ENCODE measurements at places on chromosomes 11 and 22.

DNA sequence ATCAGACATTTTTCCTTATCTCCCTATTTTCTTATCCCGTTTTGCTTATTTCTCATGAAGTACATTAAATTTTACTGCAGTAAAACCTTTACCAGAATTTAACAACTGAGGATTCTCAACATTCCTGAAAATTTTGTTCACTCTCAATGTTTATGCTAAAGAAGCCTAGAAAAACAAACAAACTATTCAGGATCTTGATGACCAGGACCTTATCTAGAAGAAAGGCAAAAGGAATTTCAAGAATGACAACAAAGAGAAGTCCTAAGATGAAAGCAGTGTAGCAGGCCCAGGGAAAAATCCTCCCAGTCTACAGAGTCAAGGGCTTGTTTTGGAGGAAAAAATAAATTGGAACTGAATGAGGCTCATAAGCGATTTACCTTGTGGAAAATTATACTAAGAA, 283.3 kb upstream of the ARHGAP42 start:
- DNase-seq, result no peak

- DNase-seq, result no peak
These were observed 7.6 kb downstream of the SLC29A2 start for GRCh38 chr11:66363805-66364535.

DNA sequence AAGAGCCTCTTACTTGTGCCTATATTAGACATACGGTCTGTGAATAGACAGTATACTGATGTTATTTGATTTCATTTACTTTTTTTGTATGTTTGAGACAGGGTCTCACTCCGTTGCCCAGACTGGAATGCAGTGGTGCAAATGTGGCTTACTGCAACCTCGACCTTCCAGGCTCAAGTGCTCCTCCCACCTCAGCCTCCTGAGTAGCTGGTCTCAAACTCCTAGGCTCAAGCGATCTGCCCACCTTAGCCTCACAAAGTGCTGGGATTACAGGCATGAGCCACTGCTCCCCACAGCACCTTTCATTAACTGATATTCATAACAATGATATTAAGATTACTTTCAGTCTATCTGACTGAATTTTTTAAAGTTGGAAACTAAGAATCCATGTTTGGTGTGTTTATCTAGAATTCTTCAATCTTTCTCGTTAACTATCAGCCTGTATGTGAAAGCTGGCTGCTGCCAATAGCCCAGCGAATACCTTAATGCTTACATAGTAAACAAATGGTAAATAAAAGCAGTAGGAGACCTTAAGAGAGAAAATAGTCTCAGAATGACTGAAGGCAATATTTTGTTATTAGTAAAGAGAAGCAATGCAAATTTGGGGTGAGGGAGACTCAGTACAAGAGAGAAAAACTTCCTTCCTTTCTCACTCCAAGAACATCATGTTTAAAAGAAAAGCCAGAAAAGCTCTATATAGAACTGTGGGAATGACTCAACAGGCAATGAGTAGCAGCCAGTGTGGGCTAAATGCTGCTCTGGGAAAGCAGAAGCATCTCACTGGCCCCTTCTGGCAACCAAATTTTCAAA, 101.9 kb downstream of the MRTFA start:
- DNase-seq, result no peak

DNA sequence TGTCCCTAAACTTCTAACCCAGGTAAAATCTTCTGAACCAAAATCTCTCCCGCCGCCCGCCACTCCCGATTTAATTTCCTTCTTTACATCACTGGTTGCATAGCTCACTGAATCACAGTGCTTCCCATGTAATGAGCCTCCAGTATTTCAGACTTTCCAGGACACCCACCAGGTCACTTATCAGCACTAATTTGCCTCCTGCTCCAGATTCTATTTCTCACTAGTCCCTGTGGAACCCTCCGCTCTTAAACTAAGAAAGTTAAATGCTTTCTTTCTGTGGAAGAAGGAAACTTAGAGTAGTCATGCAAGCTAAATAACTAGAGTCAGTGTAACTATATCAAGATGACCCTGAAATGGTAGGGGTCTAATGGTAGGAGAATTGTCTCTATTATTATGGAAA, 106.6 kb upstream of the OPCML start:
- DNase-seq, result no peak

DNA sequence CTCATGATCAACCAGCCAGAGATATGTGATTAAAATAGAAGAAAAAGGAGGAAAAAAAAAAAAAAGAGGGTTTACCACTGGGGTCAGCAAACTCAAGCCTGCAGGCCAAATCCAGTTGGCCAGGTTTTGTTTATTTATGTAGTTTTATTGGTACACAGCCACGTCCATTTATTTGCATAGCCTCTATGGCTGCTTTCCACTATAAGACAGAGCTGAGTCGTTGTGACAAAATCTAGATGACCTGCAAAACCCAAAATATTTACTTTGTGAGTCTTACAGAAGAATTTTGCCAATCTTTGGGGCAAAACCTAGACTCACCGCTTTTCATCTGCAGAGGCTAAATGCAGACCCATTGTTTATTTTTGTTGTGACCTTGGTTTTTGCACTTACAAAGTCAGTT, 87.1 kb downstream of the TENM4 start:
- DNase-seq, result no peak

DNA sequence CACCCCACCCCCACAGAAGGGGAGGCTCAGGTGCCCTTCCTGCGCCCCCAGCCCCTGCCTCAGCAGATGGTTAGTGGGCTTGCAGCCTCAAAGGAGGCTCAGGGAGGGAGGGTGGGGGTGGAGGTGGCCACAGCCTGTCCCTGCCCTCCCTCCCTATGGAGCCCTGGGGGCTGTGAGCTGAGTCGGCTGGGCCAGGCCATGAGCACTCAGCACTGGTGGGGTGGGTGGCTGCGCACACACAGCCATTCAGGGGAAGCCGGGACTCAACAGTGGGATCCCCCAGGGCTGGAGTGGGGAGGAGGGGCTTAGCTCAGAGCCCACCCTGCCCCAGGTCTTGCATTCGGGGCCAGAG, 50.2 kb downstream of the FLRT1 start:
- DNase-seq, result no peak

- DNase-seq, result no peak
These were observed 1.8 kb upstream of the DDB2 start for GRCh38 chr11:47212938-47213337.

GRCh38 chr11:82775736-82776346, 42.2 kb upstream of the FAM181B start:
- no peak for DNase-seq

GRCh38 chr11:63682066-63683021, 1.0 kb downstream of the RTN3 start:
- DNase-seq, result no peak

- no peak for DNase-seq
These were observed 207.5 kb downstream of the TBC1D22A start for GRCh38 chr22:46969961-46970360.

DNA sequence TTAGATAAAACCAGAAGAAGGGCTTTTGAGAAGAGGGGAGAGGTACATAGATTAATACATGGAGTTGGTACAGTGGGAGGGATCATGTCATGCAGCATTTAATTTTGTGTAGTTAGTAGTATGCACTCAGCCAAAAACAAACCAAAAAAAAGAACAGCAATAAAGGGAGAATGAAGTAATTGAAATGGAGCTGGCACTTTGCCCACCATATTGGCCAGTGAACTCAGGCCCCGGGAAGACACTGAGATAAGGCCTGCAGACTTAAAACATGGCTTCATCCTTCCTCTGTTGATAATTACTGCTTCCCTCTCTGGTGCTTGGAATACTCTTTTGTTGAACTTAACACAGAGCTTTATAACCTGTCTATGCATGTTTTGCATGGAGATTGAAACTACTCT, 3.1 kb downstream of the PANX1 start:
- DNase-seq, result no peak

DNA sequence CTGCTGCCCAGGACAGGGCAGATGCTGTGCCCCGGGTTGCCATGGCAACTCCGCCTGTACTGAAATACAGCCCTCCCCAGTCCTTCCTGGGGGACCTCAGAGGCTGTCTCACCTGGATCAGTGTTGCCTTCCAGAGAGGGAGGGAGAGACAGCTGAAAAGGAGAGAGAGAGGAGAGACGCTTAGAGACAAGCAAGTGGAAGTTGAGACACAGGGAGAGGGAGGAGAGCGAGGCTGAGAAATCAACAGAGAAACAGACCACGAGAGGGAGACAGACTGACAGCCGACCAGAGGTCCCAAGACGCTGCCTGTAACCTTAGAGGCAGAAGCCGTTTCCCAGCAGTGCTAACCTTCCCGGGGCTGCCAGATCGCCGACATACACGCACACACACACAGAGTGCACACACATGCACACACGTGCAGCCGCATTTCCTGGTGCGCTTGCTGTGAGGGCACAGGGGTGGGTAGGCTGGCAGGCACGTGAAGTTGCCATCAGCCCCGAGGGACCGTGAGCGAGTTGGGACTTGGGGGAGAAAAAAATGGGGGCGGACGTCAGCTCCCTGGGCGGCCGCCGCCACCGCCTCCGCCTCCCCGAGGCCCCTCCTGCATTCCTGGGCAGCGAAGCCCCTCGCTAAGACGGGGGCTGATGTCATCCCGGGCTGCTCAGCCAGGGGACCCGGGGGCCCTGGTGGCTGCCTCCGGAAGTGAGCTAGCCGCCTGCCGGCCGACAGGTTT, 88.6 kb upstream of the CRYBB3 start:
- DNase-seq, result no peak

DNA sequence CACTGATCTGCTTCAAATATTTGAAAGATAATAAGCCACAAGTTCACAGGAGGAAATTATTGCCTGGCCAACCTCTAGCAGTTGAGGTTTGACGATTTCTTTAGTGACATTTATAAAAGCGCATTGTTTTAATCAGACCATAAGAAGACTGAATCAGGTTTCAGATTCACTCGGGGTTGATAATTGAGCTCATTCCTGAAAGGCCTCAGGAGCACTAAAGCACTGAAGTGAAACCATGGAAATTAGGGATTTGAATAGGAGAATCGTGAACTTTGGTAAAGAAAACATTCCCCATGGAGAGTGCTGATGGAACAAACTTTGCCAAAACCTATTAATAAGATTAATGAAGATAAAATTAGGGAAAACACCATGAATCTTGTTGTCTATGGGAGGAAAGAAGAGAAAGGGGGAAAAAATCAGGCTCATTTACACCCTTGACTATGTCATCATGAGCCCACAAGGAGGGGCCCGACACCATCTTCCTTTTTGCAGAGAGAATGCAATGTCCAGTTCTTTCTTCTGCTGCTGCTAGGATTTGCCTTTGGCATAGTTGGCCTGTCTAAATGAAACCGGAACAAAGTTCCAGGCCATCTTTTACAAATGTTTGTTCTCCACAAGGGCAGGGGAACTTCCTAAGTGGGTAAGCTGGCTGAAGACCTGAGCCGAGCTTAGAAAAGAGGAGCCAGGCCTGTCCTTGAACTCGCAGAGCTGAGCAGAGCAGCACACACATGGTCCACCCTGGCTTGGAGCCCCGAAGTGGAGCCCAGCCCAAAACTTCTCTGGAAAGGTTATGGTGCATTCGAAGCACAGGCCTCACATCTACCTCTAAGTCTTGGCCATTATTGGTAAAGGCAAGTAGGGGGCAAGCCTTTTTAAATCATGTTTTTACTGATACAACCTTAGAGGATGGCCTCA, 56.1 kb upstream of the EIF3M start:
- DNase-seq, result no peak

DNA sequence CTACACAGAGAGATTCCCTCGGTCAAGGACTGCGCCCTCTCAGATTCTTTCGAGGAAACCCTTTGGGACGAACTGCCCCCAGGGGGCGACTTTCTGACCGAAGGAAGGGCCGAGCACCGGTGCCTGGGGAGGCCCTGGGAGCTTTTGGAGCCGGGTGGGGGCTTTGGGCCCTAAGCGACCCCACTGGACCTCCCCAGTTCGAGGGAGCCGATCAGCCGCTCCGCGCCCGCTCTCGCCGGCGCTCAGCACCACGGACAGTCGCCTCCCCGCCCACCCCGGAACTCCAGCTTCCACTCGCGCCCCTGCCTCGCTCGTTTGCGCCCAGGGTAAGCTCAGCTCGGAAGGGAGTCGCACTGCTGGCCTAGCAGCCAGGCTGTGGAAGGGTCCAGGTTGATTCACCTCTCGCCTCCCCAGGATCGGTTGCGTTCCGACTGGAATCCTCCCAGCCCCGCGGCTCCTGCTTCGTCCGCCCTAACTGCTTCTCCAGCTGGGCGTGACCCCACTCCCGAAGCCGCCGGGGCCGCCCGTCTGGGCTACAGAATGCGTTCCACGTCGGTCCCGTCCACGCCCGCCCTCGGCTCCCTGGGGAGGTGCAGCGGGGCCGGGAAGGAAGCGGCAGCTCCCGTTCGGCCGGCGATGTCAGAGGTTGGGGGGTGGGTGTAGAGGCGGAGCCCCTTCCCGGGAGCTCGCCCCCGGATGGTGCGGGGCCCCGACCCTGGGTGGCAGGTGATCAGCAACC, 428 bp downstream of the SCN3B start:
- no peak for DNase-seq

DNA sequence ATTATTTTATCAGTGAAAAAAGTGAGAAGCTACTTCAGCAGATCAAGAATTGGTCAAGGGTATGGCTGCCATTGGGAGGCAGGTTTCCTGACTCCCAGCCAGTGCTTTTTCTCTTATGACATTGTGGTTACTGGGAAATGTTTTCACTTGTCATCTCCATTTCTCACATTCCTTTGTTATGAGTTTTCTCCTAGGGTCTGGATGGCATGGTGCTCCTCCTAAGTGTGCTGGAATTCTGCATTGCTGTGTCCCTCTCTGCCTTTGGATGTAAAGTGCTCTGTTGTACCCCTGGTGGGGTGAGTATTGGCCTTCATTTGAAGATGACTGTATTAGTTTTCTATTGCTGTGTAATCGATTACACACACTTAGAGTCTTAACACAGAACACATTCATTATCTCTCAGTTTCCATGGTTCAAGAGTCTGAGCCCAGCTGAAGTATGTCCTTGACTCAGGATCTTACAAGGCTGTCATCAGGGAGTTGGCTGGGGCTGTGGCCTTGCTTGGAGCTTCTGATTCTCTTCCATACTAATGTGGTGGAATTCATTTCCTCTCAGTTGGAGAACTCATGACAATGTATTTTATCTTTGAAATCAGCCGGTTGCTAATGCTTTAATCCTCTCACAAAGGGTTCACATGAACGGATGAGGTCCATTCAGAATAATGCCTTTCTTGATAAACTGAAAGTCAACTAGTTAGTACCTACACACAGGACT, 21.0 kb upstream of the MS4A6E start:
- no peak for DNase-seq

GRCh38 chr11:73393479-73394415, 17.5 kb downstream of the RELT start:
- no peak for DNase-seq

- DNase-seq, result no peak
These were observed 28.2 kb downstream of the FZD4 start for GRCh38 chr11:86926975-86927374.

GRCh38 chr11:127247261-127247851, 246.8 kb upstream of the KIRREL3 start:
- DNase-seq, result no peak

DNA sequence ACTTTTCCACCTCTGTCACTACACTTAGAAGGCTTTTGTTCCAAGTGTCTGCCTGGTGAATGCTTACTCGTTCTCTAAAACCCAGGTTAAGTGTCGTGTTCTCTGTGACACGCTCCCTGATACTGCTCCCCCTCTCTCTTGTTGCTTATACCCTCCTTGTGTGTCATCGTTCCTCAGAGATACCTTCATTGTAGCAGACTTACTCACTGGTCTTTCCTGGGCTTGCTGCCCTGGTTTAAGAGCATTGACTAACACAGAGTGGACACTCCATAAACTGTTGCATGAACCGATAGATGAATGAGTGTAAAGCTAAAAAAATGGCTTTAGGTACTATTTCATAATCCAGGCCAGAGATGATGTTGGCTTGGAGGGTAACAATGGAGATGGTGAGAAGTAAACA, 171.3 kb downstream of the GRIK4 start:
- DNase-seq, result no peak

- DNase-seq, result no peak
These were observed 26.5 kb downstream of the ATXN10 start for GRCh38 chr22:45698094-45698493.

Data from SIG-M5 (cell line).